ENCODE measurements at places on chromosomes 7 and 10.

- no peak for DNase-seq
Observed at GRCh38 chr7:23346316-23346715, 47.2 kb downstream of the MALSU1 start.

DNA sequence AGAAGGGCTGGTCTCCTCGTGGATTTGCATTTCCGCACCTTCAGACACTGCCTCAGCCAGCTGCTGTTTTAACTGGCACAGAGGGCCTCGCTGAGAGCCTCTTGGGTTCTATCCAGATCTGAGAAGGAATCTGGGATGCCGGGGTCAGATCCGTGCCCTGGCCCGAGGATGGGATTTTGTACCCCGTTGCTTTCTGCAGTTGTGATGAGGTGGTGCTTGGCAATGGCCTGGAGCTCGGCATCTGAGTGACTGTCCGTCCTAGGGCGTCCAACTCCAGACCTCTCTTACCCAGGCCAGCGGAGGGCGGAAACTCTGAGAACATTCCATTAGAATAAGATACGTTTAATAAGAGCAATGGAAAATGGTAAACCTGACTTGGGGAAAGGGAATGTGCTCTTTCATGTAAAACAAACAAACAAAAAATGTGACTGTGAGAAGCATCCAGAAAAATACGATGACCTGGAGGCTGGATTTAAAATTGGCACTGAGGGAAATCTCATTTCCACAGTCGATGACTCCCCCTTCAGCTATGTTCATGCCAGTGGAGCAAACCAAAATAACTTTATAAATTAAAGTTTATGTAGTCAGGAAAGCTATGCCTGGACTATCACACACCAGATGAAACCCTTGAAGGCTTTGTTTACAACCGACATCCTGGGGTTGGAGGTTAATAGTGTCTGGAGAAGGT is 39.6 kb downstream of the GRK5 start:
- no peak for DNase-seq

- DNase-seq, result no peak
Observed at GRCh38 chr10:34187201-34187600, 627.9 kb downstream of the PARD3 start.

DNA sequence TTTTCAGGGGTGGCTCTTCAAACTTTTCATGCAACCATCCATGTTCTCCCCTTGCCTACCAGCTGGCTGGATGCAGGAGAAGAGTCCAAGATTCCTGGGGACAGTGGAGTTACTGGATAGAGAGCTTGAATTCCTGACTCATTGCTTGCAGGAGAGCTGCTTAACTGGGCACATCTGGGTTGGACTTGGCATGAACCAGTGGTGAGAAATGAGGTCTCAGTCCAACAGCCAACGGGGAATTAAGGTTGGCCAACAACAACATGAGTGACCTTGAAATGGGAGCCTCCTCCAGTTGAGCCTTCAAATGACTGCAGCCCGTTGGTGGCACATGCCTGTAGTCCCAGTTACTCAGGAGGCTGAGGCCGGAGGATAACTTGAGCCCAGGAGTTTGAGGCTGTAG is 58.1 kb upstream of the OPN4 start:
- no peak for DNase-seq

DNA sequence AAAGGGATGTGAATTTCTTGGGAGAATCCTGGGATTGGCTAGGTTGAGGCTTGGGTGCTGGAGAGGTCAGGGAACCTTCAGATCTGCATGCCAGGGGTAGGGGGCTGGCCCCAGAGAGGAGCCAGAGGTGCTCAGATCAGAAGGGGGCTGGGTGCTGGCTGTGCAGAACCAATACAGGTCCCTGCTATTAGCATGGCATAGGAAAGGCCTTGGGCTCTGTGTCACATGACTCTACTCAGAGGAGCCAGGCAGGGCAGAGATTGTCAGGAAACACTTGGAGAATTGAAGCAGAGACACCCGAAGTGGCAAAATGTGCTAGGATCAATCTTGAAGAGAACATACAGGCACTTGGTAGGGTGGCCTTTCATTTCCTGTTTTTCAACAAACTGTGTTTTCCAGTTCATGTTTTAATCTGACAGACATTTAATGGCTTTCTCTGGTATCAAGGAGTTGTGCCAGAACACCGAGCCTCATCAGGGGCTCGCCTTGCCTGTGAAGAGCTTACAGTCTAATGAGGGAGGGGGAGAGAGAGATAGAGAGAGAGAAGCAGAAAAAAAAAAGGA is 498.9 kb downstream of the RPS24 start:
- DNase-seq, result no peak

- no peak for DNase-seq
Observed at GRCh38 chr10:75043256-75044131, 68.0 kb upstream of the SAMD8 start.

DNA sequence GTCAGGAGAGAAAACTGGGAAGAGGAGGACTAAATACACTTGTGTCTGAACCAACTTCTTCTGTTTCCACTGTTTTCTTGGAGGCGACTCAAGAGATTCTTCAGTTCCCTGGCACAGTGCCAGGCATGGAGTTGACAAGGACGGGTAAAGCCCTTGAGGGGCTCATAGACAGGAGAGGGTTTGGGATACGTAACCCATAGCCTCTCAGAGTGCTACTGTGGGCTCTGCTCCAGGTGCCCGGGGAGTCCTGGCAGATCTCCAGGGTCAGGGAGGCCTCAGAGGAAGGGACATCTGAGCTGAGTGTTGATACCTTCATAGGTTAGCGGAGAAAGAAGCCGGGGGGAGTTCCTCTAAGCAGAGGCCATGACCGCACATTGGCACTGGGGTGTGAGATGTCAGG is 42.0 kb downstream of the GALNT17 start:
- no peak for DNase-seq

DNA sequence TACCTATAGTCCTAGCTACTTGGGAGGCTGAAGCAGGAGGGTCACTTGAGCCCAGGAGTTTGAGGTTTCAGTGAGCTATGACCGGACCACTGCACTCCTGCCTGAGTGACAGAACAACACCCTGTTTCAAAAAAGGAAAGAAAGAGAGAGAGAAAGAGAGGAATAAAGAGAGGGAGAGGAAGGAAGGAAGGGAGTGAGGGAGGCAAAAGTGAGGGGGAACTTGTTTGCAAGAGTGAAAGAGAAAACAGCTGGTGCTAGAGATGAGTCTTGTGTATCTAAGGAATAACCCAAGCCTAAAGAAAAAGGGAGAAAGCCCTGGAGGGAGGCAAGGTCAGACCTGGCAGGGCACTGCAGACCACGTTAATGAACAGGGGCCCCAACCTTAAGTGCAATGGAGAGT is 4.8 kb upstream of the NT5C2 start:
- DNase-seq, result no peak

DNA sequence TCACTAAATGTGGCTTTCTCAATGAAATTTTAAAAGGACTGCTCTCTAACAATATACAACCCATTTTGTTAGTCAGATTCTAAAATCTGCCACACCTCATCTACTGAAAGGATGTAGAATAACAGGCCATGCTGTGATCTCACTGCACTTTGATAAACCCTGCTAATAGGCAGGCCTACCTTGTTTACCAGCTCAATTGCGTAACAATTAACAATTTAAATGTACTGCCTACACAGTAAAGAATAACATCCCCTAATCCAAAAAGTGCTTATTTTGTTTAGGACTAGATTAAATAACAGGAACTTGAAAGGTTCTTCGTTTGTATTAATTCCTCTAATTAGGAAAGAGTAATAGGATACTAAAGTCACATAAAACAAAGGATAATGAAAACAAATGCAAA is 4.5 kb downstream of the SRI start:
- DNase-seq, result no peak

DNA sequence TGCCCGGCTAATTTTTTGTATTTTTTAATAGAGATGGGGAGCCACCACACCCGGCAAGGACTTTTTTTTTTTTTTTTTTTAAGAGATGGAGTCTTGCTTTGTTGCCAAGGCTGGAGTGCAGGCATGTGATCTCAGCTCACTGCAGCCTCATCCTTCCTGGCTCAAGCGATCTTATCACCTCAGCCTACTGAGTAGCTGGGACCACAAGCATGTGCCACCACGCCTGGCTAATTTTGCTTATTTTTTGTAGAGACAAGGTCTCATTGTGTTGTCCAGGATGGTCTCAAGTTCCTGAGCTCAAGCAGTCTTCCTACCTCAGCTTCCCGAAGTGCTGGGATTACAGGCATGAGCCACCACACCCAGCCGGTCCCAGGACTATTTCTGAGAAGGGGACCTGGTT is 9.3 kb upstream of the MCU start:
- no peak for DNase-seq

GRCh38 chr7:127322832-127323493 is 69.5 kb downstream of the ZNF800 start:
- no peak for DNase-seq

DNA sequence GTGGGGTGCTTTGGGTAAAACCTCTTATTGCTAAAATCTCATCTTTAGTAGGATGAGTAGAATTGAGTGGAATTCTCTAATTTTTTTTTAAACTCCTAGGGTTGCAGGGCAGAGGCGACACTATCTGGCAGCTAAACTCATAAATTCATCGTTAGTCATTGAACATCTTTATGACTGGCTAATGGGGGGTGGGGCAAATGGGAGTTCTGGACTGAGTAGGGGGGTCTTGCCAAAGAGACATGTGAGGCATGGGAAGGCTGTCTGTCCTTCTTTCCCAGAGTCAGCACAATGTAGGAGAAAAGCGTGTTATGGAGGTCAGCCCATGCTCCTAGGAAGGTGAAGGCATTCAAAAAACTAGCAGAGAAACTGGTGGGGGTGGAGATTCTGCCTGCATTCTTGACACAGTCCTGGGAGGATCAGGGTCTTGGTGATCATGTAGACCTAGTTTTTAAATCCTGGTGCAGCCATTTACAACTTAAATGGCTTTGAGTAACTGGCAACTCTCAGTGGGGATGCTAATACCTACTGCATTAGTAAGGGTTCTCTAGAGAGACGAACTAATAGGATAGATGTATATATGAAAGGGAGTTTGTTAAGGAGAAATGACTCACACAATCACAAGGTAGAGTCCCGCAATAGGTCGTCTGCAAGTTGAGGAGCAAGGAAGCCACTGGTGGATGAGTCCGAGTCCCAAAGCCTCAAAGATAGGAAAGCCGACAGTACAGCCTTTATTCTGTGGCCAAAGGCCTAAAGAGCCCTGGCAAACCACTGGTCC is 47.7 kb downstream of the EMX2 start:
- DNase-seq, result no peak

- no peak for DNase-seq
Observed at GRCh38 chr7:75951506-75951905, 36.6 kb downstream of the POR start.

DNA sequence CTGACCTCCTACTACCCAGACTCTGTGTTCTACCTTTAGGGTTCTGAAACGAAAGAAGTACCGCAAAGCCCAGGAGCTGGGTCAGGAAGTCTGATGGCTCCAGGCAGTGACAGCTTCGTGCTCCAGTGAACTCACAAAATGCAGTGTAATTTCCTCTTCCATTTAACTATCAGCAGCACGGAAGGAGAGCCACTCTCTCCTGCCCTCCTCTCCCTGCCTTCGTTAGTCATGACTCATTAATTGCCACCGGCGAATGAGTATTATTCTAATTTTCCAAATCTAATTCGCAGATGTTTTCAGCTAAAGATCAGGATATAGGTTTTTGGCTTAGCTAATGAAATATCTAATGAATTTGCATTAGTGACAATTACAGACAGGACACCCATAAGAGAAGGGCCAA is 1262.0 kb downstream of the TYW1 start:
- DNase-seq, result no peak

DNA sequence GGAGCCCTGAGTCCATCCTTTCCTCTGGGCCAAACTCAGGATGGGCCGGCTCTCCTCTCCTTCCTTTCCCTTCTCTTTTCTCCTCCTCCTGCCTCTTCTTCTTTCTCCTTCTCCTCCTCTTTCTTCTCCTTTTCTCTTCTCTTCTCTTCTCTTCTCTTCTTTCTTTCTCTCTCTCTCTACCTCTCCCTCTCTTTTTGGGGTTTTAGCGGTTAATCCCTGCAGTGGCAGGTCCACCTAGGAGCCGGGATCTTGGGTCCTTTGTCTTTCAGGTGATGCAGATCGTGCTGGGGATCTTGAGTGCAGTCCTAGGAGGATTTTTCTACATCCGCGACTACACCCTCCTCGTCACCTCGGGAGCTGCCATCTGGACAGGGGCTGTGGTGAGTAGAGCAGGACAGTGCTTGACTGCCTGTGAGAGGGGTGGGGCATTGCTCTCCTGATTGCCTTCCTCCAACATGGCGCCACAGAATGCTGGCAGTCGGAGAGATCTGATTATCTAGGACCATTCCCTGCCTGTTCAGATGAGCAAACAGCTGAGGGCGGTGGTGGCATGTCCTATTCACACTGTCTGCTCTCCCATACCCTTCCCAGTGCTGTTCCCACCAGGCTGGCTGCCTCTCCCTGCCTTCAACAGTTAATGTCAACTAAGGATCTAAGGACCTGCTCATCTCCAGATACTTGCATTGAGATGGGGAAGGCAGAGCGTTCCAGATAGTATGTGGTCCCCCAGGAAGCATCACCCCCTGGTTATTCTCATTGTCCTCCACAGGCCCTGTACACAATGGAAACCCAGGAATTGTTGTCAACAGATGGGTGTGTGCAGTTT is 1.6 kb downstream of the TMEM176A start:
- no peak for DNase-seq

DNA sequence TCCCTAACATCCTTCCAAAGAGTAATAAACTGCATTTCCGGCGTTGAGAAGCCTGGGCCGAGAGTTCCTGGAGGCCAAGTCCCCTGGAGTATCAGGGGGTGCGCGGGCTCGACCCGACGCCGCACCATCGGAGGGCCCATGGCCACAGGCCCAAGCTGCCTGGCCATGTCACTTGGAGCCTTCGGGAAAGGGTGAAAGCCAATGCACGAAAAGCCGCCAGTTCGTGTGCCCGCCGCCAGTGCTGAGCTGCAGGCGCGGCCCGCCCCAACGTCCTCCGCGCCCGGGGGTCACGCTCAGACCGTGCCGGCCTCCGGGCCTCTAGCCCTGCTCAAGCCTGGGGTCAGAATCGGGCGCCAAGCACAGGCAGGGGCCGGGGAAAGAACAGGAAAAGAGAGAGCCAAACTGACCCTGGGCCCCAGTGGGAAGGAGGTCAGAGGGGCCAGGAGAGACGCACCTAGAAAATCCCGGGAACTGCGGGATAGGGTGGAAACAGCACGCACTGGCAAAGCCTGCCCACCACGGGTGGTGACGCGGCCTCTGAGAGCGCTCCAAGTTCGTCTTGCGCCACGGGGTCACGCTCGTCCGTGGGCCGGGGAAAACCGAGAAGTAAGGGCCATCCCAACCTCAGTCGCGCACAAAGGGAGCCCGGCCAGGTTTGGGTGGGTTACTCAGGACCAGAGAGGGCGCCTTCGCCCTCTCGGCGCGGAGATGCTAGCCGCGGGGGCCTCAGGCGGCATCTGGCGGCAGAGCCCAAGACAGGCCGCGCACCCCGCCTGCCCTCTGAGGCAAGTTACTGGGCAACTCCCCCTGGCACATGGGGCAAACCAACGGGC is 4.2 kb upstream of the EBF3 start:
- no peak for DNase-seq

GRCh38 chr10:2938869-2939268 is 128.5 kb upstream of the PFKP start:
- no peak for DNase-seq

- DNase-seq, result no peak
Observed at GRCh38 chr10:131805696-131806095, 95.1 kb upstream of the PPP2R2D start.
